ENCODE measurements at places on chromosomes 7 and 10.

- DNase-seq, result peak; percentile 4
These were observed 158.2 kb upstream of the PRKCQ start for GRCh38 chr10:6738112-6738768.

DNA sequence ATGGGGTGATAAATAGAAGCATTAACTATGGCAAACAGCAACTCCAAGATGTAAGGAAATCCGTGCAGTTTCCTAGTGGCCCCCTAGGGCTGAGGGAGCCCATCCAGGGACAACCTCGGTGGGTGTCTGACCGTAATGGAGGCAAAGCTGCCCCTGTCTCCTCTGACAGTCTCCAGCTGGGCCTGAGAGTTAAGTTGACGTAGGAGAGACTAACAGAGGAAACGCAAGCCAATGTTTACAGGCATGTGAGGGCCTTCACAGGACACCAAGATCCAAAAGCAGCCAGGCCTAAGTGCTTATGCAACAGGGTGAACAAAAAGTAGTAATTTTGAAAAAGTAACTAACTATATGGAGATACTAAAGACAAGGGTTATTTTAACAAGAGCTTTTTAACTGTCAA, 330.0 kb upstream of the C7orf33 start:
- no peak for DNase-seq

DNA sequence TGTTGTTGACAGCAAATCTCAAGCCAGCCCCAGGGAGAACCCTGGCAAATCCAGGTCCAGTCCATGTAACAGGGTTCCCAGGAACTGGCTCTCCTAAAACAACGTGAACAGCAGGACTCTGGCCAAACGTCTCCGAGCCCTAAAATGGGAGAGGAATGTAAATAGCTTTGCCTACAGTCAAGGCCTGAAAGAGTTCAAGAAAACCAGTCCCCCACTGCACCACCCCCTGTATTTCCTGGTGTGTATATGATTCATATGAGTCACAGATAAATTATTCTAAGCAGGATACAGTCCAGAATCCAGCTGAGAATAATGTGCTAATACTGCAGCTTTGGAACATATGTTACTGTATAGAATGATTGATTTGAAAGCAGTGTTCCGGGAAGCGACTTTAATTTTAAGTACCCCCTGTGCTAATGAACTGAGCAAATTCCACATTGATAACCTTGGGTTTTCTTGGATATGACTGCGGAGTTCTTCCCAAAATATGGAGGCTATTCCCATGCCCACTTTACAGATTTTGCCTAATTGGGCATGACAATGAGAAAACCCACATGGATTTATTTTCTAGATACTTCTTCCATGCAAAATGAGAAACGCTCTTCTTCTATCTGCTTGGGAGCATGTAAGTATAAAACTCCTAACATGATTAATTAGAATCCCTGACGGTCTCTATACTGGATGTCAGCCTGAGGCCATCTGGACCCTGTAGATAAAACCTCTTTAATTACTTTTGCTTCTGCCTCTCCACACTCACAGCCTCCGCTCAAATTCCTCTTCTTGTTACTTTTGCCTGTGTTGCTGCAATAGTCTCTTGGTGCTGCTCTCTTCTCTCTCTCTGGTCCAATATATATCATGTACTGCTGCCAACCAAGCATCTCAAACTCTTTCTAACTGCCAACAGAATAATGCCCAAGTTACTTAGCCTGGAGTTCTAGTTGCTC, 50.2 kb downstream of the LAMB4 start:
- no peak for DNase-seq

- no peak for DNase-seq
These were observed 47.4 kb downstream of the CH25H start for GRCh38 chr10:89159761-89160160.

DNA sequence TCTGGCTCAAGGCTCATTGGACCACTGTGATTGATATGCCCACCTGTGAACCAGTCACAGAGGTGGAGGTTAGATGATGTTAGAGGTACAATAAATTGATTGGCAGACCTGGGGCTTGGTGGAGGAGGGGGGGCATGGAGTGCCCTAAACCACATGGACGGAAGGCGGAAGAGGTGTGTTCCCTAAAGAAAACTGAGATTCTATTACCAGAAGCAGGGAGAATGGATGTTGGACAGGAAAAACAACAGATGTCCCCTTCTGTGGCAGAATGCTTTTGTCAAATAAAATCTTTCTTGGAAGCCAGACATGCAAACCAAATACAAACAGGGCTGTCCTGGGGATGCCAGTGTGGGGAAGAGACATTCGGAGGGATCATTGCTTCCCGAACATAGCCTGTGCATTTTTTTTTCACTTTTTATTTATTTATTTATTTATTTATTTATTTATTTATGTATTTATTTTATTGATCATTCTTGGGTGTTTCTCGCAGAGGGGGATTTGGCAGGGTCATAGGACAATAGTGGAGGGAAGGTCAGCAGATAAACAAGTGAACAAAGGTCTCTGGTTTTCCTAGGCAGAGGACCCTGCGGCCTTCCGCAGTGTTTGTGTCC, 433.9 kb downstream of the RPS24 start:
- no peak for DNase-seq

- DNase-seq, result no peak
These were observed 83.9 kb downstream of the OSBPL3 start for GRCh38 chr7:24896031-24896501.

DNA sequence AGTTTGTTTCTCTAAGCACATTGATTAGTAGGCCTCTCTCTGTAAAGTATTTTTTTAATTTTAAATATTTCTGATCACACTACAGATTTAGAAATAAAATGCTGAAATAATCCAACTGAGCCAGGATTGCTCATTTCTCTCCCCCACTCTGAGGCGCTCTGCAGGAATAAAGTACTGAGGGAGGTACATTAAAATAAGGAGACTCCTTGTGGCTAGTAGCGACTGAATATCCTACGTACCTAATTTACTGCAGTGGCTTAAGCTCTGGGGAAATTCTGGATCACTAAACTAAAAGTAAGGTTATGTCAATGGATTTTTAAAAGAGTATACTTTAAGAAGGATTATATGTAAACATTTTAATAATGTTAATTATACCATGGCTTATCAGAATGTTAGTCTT, 75.2 kb downstream of the RTKN2 start:
- DNase-seq, result no peak

GRCh38 chr7:117220836-117221235, 102.0 kb downstream of the WNT2 start:
- no peak for DNase-seq

DNA sequence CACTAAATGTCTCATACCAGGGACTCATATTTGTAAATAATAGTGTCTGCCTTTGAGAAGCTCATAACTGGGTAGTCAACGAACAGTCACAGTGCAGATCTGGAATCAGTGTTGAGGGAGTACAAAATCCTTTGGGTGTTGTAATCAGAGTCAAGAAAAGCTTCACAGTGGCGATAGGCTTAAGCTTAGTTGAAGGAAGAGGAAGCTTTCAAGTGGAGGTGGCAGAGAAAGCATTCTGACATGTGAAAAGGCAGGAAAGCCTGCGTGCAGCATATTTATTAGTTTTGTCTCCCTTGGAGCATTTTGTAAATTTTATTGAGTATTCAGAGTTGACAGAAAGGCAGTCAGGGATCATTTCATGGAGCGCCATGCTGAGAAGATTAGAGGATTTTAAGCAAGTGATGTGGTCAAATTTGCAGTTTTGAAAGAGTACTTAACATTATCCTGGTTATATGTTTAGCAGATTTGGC, 104.9 kb downstream of the ADK start:
- no peak for DNase-seq

DNA sequence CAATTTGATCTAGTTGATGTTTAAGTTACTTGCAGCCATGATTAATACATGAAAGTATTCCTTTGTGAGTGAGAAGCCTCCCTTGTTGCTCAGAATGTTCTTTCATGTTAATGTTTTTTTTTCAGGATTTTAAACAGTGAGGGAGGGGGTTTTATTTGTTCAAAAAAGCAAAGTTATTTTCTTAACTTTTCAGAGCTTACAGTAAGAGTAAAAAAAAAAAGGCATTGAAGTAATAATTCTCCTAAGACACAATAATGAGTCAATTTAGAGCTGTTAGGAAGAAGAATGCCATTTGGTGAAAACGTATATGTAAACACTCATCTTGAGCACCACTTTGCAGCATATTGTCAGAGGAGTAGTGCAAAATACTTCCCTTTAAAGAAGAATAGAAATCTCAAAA, 105.8 kb downstream of the SEMA3A start:
- no peak for DNase-seq

DNA sequence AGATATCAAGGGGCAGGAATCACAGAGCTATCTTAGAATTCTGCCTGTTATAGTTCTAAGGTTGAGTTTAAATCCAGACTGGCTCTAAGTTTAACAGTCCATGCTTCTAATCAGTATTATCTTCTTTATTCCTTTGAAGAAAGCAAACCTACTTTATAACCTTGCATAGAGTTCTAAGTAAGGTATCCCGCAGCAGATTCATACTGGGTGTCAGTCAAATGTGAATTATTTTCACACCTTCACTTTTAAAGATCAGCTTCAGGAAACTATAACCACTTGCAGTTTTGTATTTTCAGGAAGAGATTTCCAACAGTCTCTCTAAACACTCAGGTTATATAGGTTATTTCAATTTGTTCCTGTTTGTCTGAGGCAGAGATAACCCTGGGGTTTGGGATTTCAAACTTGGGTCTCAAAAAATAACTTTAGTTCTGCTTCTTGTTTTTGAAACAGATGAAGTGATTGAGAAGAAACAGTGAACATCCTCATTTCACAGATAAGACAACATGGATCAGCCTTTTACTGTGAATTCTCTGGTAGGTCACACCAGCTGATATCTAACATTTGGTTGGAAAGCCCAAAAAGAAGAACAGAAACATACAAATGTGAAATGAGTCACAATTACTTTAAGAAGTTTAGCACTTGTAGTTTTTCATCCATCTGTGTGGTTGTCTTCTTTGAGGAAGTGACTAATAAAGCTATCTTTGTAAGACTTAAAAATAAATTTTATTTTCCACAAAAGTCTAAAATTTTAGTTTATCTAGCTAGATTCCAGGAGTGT, 21.4 kb downstream of the STAMBPL1 start:
- DNase-seq, result no peak

GRCh38 chr7:52017802-52018679, 701.4 kb upstream of the COBL start:
- no peak for DNase-seq

GRCh38 chr7:262251-262572, 27.8 kb upstream of the FOXL3 start:
- DNase-seq, result no peak

- no peak for DNase-seq
These were observed 14.1 kb upstream of the GOT1 start for GRCh38 chr10:99444383-99445045.

DNA sequence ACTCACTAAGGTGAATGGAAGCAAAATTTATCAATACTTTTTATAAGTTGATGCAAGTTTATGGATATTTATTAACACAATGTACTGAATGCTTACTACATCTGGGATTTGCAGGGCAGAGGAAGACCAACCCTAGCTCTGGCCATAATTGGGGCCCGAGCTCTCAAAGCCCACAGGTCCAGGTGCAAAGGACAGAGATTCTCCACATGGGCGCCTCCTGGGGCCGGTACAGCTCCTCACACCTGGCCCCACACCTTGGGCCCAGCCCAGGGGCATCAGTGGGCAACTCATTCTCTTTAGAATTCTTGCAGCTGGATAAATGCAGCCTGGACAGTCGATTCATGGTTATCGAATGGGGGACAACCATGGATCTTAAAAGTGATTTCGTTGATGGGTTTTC, 47.1 kb downstream of the CALML3 start:
- DNase-seq, result no peak

DNA sequence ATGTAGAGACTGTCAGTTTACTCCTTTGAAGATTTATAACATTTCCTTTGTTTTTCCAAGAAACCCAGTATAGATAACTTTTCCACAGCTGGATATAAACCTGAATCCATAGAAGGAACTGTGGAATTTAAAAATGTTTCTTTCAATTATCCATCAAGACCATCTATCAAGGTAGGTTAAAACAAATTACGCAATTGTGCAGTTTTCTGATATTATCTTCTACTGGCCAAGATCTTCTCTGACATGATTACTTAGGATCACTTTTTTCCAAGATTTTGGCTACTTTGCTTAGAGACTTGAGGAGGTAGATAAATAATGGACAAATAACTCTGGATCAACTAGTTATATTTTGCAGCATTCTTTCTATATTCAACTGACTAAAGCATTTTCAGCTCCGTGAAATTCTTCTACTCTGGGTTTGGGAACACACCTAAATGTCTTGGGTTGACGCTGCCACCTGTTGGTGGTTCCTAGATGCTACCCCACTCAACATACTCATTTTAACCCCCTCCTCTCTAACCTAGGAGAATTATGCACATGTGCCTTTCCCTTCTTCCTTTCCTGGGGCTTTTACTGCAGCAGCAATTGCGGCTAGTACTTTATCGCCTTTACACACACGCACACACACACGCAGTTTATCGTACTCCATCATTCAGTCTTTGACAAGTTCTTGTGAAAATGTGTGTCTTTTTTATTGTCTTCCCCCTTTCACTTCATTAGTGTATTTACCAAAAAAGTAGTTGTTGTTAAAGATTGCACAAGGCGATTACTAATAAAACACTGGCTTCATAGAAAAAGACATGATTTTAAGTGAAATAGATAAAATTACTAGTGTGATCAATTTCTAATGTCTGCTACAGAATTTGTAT, 32.7 kb downstream of the ABCB5 start:
- DNase-seq, result no peak

DNA sequence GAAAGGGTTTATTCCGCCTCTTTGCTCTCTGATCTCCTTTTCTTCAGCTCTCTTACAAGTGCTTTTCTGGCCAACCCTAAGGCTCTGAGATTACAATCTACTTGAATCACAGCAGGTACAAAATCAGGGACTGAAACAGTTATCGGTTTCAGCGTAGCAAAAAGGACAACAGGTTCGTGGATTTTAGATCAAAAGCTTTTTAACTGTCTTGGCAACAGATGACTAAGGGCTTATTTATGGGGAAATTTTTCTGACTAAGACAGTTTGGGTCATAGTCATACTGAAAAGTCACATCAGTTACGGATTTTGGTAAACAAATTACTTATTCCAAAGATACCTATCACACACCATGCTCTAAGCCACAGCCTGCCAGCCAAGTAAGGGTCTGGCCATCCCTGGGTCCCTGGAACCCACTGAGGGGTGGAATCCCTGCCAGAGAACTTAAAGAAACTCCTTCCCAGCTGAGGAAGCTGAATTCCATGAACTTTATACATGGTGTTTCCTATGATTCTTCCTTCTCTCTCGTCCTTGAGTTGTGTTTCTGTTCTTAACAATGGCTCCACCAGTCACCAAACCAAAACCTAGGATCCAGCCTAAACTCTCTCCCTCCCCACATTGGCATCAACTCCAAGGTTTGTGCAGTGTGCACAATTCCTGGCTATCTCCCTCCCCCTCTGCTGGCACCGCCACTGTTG, 169.3 kb downstream of the FAM107B start:
- no peak for DNase-seq
